ENCODE measurements at places on chromosomes 5 and 9.

- DNase-seq: no peak
Measured at GRCh38 chr9:20788526-20789451, 104.7 kb downstream of the FOCAD start.

- no peak for DNase-seq
Measured at GRCh38 chr5:110653231-110653970, 73.1 kb downstream of the TMEM232 start.

DNA sequence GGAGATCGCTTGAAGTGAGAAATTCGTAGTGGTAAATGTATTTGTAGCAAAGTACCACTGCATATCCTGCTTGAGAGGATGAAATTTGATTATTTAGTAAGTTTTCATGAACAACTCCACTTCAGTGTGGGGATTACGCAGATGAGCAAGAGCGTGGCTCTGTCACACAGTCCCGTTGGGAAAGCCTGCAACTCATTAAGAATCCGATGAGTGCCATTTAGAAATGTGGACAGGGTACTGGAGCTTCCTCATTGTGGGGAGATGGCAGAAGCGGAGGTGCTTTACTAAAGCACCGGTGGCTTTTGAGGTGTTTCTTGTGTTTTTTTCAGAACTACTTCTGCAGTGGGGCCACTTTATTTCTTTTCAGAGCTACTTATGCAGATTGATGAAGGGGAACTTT is 1.4 kb downstream of the TJP2 start:
- no peak for DNase-seq

DNA sequence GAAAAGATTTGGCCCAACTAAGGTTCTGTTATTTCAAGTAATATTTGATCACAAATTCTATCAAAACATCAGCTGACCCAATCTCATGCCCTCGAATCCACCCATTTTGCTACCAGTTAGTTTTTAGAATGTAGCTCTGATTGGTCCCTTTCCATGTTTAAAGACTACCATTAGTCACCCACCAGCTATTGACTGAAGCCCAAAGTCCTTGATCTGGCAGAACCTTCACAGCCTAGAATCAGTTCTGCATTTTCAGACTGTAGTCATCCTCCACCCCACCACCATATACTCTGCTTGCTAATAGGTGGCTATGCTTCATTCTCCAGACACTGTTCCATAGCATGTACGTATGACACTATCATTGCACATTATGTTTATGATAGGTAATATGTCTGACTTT is 182.2 kb upstream of the TARS1 start:
- no peak for DNase-seq

GRCh38 chr9:106947106-106947900 is 84.3 kb downstream of the ZNF462 start:
- DNase-seq: no peak

GRCh38 chr5:143205386-143205785 is 198.1 kb downstream of the NR3C1 start:
- no peak for DNase-seq

GRCh38 chr5:10607023-10607665 is 43.3 kb downstream of the ANKRD33B start:
- no peak for DNase-seq

DNA sequence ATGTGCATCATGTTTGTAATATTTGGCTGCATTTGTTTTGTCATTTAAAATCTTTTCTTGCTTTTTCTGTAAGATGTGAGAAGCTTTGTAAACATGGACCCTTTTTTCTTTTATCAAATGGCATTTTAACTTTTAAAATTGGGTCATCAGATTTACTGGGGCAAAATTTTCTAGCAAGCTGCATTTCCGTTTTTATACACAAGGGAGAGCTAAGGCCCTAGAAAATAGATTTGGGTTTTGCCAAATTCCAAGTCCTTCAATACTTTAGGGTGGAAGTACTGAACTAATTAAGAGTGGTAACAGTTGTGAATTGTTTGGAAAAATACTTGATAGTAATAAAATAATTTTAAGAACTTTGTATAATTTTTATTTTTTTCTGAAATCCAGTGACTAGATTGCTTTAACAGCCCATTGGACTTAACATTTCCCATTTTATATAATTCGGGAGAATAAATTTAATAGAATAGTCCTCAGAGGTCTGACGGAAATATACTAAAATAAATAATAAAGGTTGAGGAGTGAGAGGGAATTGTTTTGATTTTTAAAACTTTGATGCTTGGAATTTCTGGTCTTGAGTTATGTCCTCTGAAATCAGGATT is 117.4 kb downstream of the SMARCA2 start:
- no peak for DNase-seq

GRCh38 chr5:71744009-71744790 is 25.1 kb downstream of the CARTPT start:
- DNase-seq: no peak

DNA sequence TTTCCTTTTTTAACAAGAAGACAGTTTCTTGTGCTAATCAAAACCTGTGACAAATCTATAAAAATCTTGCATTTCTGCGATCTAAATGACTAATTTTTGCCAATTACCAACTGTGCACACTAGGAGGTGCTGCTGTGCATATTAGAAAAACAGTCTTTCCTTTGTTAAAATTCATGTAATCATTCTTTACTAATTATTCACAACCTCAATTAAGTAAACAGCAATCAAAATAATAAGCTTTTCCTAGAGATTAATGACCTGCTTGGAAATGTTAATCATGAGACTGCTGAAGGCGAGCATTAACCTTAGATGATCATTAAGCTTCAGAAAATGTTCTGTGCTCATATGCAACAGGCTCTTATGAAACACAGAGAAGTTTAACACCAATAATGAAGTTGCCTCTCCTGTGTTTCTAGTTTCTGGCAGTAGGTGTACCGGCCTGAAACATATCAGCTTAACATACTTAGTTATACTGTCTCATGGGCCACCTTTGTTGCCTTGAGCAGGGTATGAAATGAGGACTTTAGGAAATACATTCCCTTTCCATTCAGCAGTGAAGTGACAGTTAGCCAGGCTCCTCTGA is 17.7 kb downstream of the RFESD start:
- peak; percentile 15 for DNase-seq

- DNase-seq: no peak
Measured at GRCh38 chr5:161530700-161531099, 15.8 kb downstream of the GABRB2 start.

DNA sequence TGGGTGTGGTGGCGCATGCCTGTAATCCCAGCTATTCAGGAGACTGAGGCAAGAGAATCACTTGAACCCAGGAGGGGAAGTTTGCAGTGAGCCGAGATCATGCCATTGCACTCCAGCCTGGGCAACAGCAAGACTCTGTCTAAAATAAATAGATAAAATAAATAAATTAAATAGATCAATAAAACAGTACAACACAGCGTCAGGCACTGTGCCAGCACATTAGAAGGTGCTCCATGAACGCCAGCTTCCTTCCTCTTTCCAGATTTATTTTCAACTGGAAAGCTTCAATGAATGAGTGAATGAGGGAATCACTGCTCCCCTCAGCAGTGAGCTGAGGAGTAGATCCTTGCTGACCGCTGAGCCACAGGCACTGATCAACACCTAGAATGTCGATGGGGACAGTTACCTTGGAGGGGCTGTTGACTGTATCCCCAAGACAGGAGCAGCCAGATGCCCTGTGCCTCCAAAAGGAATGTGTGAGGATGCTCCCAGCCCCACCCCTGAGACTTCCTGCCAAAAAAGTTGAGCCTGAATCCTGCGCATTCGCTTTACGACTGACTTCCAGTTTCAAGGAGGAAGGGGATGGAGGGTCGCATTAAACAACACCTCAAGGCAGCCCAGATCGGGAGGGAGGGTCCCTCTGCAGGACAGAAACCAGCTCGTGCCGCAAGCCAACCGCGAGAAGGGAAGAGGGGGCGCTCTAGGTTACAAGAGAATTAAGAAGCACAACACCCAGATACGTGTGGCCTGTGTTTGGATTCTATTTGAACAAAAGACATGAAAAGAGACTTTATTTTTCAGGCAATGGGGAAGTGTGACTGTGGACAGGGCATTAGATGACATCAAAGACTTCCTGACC is 54.0 kb upstream of the CNOT6 start:
- no peak for DNase-seq

- no peak for DNase-seq
Measured at GRCh38 chr5:163874431-163874830, 369.0 kb downstream of the MAT2B start.

GRCh38 chr9:124964056-124964455 is 23.2 kb upstream of the GOLGA1 start:
- DNase-seq: no peak

DNA sequence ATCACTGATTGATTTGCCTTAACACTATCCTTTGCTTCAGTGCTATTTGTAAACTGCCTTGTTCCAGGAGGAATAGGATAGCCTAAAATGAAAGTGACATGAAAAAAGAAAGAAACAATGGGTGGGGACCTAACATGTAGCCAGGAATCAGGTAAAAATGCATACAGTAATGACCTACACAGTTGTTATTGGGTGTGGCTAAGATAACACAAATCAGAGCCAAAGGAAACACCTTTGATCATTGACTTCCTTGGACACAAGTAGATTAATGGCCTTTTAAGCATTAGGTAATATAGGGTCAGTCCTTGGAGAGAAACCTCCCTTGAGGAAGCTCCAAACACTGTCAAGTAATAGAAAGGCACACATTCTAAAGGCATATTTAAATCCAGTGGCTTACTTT is 220.4 kb downstream of the TRPM3 start:
- DNase-seq: no peak

DNA sequence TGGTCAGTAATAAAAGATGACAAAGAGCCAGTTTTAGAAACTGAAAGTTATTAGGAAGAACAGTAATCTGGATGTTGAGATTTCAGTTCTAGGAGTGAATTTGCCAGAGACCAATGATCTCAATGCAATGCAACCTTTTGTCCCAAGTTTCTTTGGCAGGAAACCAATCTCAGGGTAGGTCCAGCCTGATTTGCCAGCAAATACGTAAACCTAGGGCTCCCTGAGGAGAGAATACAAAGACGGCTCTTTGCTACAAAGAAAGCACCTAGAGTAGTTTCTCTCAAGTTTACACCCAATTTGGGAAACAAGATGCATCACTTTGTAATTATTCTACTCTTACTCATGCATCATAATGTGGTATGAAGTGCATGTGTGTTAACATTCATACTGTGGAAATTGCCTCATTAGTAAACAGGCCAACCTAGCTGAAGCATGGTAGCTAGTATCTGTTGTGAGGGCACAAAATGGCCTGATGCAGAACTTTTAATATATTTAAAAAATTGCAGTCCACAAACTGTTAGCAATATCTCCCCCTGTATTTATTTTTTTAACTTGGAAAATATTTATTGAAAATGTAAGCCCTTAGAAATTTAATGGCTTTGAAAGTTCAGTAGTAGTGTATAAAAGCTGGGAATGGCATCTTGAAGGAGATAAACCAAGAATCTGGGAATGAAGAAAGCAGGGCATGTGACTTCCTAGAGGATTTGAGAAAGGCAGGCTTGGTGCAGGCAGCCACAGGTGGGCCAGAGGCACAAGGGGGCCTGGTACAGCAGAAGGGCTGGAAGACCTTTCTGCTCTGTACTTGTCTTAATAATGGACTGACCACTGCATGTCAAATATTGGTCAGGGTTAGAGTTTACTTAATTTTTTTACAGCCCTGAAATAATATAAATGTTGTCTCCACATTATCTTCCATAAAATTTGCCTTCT is 59.5 kb downstream of the MAST4 start:
- no peak for DNase-seq

GRCh38 chr5:31487506-31487905 is 44.4 kb downstream of the DROSHA start:
- no peak for DNase-seq

GRCh38 chr5:123147741-123148140 is 58.7 kb downstream of the PRDM6 start:
- no peak for DNase-seq

GRCh38 chr5:176366232-176366894 is 1.1 kb downstream of the ARL10 start:
- no peak for DNase-seq

GRCh38 chr5:133404724-133405123 is 207.6 kb downstream of the FSTL4 start:
- DNase-seq: no peak

DNA sequence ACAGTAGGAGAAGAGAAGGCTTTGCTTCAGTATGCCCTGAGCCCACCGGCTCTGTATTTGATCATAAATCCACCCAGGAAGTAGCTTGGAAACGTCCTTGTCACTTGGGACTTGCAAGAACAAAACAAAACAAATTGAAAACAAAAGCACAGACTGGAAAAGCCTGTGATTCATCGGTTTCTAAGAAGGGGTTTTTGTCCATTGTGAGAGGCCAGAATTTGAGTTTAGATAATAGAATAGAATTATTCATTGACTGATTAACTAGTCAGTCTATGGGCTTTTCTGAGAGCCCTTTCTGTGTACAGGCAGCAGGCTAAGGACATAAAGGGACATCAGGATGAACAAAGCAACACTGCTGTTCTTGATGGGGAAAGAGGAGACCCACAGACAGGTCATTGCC is 424.8 kb downstream of the IRX1 start:
- no peak for DNase-seq

GRCh38 chr5:160192424-160192823 is 36.9 kb upstream of the FABP6 start:
- no peak for DNase-seq

GRCh38 chr5:176440927-176441706 is 7.1 kb upstream of the FAF2 start:
- DNase-seq: no peak

GRCh38 chr5:893137-893506 is 438 bp downstream of the TRIP13 start:
- DNase-seq: no peak

DNA sequence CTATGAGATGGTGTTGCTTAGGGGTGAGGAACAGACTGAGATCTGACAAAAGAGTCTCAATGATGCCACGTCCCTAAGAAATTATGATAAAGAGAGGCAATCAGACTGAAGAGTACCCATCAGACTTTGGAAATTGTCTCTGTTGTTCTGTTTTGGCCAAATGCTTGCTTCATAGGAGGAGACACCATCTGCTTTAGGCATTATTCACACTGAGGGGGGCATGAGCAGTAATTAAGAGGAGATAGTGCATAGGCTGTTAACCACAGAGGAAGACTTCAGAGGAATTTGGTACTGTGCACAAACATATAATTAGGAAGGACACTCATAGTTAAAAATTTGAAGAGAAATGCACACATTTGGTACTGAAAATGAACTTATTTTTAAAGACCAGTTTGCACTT is 190.7 kb downstream of the FAM170A start:
- DNase-seq: no peak

DNA sequence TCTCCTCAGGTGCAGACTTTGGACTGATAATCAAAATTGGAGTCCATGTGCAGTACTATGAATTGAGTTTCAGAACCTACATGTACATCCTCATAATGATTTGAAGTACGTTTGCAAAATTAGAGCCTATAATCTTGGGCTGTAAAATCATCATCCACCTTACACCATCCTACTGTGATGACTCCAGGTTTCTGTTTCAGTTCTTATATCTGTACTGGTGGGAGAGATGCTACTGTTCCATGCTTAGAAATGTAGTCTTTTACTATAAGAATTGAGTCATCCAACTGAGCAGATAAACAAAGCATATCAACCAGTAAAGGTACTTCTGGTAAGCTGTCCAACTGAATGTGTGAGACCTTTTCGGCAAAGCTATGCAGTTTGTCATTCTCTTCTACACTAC is 586.3 kb upstream of the FAM174A start:
- DNase-seq: no peak

GRCh38 chr5:143008809-143009521 is 238.8 kb downstream of the ARHGAP26 start:
- DNase-seq: peak; percentile 73

GRCh38 chr5:180208435-180209081 is 453 bp downstream of the RASGEF1C start:
- DNase-seq: no peak
